ENCODE measurements at places on chromosomes 3 and 15. TPM values are rescaled to one million over a fixed set of nuclear protein-coding genes. Genes with fewer than 3 reads are reported as not detected.

Gene RBM6
- 65.1 TPM for total RNA-seq

Gene ACP3
- 0.05 TPM for total RNA-seq

Gene RYK
- total RNA-seq, result 115 TPM

Gene TUBGCP5
- 35.9 TPM for total RNA-seq

Gene SOX14
- not detected for total RNA-seq

All from smooth muscle cell of the umbilical artery (primary cell).